ENCODE measurements at places on chromosomes 5 and 9.

DNA sequence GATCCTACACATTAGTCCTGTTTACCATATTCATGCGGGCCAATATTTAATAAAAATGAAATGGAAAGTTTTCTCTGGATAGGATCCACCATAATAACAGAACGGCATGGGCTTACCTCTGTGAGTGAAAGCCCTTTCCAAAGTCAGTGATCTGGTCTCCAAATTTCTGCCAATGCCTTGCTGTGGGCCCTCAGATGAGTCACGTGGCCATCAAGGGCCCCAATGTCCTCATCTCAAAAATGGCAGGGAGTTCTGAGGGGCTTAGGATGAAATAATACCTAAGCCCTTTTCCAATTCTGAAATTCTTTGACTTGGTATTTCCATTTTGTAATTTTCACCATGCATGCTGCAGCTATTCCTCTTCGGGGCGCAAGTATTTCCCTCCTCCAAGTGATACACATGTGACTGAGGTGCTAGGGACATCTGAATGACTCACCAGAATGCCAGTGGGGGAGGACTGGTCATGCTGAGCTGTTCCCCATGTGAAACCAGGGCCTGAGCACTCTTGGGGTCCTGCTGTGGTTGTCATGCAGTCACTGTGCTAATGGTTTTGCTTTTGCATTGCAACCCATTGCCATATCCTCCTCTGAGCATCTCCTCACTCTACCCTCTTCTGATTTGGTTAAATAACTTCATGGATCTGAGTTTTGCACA lies 35.0 kb downstream of the ITK start:
- DNase-seq, result no peak

DNA sequence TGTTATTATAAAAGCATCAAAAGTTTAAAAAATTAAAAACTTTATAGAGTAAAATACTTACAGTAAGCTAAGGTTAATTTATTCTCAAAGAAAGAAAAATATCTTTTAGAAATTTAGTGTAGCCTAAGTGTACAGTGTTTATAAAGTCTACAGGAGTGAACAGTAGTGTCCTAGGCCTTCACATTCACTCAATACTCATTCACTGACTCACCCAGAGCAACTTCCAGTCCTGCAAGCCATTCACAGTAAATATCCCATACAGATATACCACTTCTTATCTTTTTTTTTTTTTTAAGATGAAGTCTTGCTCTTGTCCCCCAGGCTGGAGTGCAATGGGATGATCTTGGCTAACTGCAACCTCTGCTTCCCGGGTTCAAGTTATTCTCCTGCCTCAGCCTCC lies 73.1 kb upstream of the FST start:
- no peak for DNase-seq

- DNase-seq, result no peak
Measured at GRCh38 chr9:107778661-107779060, 289.1 kb upstream of the KLF4 start.

DNA sequence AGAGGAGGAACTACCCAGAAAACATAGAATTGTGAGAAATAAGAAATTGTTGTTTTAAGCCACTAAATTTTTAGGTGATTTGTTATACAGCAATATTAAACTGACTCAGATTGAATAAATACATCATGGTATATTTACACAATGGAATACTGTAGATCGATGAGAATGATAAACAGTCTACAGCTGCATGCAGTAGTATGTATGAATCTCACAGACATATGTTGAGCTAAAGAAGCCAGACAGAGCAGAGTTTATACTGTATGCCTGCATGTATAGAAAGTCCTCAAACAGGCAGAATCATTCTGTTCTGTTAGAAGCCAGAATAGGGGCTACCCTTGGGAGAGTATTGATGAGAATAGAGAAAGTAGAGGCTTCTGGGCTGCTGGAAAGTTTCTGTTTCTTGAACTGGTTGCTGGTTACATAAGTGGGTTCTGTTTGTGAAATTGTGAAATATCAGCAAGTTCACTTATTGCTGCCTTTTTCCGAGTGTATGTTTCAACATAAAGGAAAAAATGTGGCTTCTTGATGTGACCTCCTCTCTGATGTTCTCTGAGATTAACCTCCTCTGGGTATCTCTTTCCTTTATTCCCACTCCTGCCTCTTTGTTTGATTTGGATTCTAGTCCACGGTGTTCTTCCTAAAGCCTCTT lies 9.6 kb downstream of the KIAA1958 start:
- no peak for DNase-seq

- no peak for DNase-seq
Measured at GRCh38 chr5:89308606-89309040, 425.6 kb upstream of the MEF2C start.

DNA sequence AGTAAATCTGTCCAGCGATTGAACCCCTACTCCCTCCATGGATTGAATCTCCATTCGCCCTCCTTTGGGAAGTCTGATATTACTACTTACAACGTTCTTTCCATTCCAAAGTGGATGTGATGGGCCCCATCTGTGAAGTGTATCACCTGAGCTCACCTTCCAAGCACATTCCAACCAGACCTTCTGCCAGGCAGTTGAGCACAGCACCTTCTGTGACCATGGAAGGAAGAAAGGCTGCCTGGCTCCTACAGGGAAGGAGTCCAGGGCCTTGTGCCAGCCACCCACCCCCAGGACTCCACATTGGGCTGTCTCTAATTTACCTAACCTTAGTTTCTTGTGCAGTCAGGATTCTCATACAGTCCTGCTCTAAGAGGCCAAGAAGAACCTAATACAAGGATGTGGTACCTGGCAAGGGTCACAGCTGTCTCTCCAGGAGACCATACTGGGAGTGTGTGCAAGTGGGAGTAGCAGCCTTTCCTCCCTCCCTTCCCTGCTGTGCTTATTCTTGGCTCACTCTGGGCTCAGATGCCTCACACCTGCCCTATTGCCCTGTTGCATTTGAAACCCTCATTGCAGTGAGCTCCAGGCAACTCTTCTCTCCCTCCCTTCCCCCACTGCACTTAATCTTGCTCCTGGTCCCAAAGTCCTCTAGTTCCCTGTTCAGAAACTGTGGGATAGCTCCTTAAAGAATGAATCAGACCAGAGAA lies 116.1 kb downstream of the NRG2 start:
- no peak for DNase-seq

GRCh38 chr5:34523387-34523726 lies 132.8 kb upstream of the RAI14 start:
- DNase-seq, result no peak

DNA sequence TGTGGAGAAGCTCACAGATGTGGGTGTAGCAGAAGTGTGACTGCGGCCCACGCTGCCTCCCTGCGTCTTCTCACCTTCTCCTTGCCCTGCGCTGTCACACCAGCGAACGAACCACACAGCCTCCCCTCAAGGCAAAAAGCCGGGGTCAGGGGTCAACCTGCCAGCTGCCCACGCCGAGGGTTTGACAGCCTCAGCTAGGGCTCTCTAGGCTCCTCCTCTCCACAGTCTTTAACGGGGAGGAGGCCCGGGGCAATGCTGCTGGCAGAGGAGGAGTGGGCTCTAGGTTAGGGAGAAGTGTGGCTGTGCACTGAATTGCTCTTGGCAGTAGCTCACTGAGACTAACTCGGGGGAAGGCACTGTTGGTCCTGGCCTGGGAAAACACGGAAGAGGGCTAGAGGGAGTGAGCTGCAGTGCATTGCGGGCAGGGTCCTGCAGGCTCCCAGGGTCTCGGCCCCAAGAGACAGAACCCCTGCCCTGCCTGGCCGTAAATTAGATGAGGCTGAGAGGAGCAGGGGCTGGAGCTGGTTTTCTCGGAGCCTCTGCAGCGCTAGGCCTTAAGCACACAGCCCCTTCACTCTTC lies 4.2 kb upstream of the TRIM52 start:
- no peak for DNase-seq

DNA sequence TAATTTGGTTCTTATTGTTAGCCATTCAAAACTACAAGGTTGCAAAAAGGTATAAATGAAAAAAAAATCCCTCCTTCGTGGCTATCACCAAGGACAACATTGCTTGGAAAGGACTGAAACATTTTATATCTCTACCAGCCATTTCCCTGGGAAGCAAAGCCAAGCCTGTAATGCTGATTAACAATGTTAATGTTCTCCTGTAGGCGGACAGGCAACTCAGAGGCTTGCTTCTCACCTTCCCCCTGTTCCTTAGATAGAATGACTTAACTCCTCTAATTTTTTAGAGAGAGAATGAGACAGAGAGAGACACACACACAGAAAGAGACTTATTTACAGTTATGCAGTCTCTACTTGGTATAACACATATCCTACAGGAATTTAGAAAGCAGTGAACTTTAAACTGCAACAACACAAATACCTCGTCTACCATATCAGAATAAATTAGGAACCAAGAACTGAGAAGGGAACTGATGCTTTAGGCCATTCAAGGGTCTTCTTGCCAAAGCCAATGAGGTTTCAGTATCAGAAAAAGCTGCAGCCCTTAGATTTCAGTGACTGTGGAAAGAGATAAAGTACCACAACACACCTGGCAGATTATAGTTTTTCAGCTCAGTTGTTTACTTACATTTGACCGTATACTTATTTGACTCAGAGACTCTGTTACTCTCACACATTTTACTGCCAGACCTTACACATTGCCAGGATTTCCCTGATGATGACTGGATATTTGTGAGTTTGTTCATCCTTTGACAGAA lies 20.9 kb upstream of the MAN2A1 start:
- DNase-seq, result no peak

DNA sequence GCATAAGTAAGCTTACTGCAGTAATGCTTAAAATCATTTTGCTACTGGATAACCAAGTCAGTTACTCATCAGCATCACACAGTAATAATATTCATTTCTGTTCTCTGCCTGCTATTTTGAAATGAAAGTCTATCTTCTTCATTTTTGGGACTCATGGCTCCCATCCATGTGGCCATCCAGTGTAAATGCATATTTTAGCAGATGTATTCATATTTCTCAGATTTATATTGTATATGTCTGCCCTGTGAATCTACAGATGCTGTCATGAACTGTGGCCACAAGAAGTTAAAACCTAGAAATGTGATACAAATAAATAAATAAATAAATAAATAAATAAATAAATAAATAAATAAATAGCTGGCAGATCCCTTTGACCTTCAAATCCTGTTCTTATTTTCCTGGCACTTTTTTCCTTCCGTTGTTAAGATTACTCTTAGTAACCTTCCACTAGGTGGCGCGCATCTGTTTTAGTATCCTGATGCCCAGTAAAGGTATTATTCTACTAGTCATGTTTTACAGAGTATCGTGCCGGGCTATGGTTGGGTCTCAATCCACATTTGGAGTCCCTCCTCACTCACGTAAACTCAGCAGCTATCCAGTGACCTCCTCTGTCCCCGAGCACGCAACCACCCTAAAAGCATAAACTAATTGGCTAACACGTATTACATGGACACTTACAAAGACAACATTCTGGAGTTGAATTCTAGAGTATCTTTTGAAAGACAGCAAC lies 79.2 kb upstream of the IL7R start:
- DNase-seq, result peak; percentile 64

GRCh38 chr5:27318701-27319100 lies 280.3 kb upstream of the CDH9 start:
- DNase-seq, result no peak

GRCh38 chr5:112480501-112480900 lies 61.4 kb upstream of the EPB41L4A start:
- no peak for DNase-seq

DNA sequence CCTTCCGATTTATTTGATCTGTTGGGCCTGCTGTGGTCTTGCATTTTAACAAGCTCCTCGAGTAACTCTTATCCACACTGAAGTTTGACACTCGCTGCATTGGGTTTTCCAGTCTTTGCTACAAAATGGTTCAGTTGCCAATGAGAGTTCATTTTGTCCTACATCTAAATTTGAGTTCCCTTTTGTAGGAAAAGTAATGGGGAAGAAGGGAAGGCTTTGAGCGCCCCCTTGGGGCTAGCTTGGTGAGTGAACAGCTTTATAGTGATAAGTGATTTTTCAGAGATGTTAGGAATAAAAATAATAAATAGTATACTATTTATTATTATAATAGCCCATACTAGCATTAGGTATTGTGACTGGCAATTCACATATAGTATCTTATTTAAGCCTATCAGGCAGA lies 89.9 kb upstream of the GNAQ start:
- DNase-seq, result peak; percentile 66

DNA sequence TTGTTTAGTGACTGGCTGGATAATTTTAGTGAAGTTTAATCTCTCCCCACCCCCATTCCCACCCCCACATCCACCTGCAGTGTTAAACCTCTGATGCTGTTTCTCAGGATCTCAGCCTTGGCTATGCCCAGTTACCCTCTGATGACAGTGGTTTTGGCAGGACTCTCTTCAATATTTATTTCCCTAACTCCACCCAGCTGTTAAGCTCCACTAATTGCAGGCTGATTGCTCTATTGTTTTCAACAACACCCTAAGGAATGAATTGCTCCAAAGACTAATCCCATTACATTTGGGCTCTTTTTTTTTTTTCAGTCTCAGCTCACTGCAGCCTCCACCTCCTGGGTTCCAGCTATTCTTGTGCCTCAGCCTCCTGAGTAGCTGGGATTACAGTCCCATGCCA lies 46.3 kb downstream of the PHAX start:
- DNase-seq, result no peak

DNA sequence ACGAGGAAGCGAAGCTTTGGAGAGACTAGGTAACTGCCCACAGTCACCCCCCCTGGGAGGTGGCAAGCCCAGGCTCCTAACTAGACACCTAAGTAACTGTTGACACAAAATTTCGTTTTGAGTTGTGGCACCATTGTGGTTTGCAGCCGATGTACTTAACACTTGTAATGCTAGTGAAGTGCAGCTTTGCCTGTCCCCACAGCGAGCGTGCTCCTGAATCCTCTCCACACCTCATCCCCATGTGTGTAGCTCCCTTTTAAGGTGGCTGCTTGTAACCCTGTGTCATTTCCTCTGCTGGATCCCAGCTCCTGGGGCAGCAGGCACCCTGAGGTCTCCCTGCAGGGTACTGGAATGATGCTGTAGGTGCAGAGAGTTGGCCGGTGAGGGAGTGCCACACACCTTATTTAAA lies 114.9 kb downstream of the TRIO start:
- no peak for DNase-seq

GRCh38 chr5:65749956-65750355 lies 28.0 kb downstream of the NLN start:
- DNase-seq, result no peak

- no peak for DNase-seq
Measured at GRCh38 chr5:38341056-38341455, 82.7 kb downstream of the EGFLAM start.

DNA sequence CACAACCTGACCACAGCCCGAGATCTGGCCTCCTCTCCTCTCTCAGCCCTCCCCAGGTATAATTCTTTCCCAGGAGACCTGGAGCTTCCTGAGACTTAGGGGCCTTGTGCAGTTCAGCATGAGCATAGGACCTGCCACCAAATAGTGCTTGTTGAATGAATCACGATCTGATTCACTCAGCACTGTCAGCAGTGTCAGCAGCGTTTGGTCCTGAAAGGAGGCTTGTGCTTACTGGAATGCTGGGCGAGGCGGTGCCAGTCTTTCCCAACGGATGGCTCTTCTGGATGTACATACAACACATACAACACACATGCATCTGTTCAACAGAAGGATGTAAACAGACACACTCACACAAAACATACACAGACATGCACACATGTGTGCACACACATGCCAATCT lies 173.3 kb downstream of the COL23A1 start:
- DNase-seq, result no peak
